Neural progenitor cell (in vitro differentiated cells): ENCODE measurements at places on chromosomes 3 and 15. TPM values are rescaled to one million over a fixed set of nuclear protein-coding genes. Genes with fewer than 3 reads are reported as not detected.

DNA sequence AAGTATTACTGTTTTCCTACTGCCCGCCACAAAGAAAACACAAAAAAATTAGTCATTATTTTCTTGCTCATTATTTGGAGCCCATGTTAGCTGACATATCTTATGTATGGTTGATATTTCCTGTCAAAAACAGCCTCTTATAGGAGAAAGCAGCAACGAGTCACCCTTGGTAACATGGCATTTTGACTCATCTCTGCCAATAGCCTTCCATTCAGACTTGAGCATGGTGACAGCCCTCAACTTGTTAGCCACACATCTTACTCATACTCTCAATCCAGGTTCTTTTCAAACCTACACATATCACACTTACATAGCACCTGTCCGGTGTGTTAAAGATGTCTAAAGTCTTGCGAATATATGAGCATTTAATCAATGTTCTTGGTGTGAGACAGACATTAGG lies 109.4 kb upstream of the SAMMSON start:
- no peak for DNase-seq

The SLC22A13 gene
- total RNA-seq = 0.21 TPM in 1 of 2 replicates, not detected in the other

The TIGIT gene
- not detected in 2 replicates for total RNA-seq

The MYLK gene
- 28.4 and 34.3 TPM in 2 replicates for total RNA-seq

The UROC1 gene
- total RNA-seq = not detected in 2 replicates

GRCh38 chr3:170062769-170063168 lies 25.0 kb downstream of the GPR160 start:
- no peak for DNase-seq

The IL16 gene
- total RNA-seq = 0.09 TPM in 1 of 2 replicates, not detected in the other

DNA sequence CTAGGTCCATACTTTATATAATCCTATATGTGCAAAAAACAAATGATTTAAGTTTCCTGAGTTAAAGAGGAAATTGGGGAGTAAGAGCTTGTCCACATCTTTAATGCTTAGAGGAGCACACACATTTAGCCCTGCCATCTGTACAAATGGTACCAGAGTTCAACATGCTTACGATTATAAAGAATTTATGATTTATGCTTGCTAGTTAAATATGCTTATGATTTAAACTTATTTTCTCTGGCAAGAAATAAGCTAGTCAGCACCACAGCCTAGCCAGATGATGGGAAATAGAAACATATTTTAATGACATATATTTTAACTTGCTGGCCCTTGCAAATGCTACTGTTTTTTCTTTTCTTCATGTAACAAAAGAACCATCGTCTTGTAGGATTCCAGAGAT lies 48.3 kb downstream of the EIF4E3 start:
- no peak for DNase-seq

GRCh38 chr3:184042617-184043016 lies 10.2 kb upstream of the HTR3C start:
- no peak for DNase-seq

The SNTN gene
- total RNA-seq = 0.65 TPM in 1 of 2 replicates, not detected in the other

GRCh38 chr3:128321418-128321817 lies 145.3 kb downstream of the DNAJB8 start:
- no peak for DNase-seq

DNA sequence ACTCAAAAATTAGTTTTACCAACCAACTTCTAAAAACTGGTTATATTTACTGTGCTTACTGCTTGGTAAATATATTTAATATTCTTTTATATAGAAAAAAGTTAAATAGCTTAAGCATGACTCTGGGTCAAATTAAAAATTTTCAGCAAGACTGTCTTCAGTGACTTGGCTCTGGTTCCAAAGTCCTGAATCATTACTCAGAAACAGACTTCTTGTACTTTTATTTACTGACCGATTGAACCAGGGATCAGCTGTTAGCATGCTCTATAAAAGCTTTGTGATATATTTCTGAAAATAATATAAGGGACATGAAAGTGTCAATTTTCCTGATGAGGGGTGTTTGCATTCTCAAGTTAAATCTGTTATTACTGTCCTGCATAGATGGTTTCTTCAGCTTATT lies 164.3 kb downstream of the MCTP2 start:
- DNase-seq = no peak

DNA sequence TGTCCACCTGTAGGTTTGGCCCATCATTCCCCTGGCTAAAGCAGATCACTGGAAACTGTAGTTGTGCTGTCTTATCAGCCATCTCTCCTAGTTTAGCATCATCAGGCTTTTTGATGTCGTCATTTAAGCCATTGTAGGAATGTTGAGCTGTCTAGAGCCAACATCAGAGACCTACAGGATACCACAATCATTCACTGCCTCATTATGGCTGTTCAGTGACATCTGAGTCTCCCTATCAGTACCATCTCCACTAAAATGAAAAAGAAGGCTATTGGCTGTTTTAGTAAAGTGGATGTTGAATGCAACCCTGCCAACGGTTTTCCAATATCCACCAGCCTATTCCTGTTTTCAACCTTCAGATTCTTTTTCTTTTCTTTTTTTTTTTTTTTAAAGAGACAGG lies 29.2 kb downstream of the RLBP1 start:
- DNase-seq = no peak

The TIMP4 gene
- 0.07 and 0.15 TPM in 2 replicates for total RNA-seq

GRCh38 chr15:55031727-55032126 lies 165.0 kb downstream of the RSL24D1 start:
- DNase-seq = no peak

GRCh38 chr3:83890039-83890762 lies 1068.6 kb upstream of the CADM2 start:
- no peak for DNase-seq

The MAGEL2 gene
- 2.5 and 2.6 TPM in 2 replicates for total RNA-seq

DNA sequence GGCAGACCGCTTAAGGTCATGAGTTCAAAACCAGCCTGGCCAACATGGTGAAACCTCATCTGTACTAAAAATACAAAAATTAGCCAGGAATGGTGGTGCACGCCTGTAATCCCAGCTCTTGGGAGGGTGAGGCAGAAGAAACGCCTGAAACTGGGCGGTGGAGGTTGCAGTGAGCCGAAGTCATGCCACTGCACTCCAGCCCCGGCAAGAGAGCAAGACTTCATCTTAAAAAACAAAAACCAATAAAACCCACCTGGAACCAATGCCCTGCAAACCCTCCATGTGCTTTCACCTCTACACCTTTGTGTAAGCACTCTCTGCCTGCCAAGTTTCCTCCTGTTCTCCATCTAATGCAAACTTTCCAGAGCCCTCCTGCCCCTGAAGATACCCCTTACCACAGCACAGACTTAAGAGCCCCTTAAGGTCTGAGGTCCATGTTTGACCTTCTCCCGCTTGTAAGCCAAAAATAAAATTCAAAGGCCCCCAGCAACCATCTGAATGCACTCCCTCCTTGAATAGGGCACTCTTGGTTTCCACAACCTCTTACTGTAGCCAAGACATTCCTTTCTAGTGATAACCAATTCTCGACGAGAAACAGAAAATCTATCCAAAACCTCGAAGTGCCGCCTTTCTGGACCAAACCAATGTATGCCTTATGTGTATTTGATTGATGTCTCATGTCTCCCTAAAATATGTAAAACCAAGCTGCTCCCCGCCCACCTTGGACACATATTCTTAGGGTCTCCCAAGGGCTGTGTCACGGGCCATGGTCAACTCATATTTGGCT lies 3.0 kb downstream of the RPL32 start:
- no peak for DNase-seq

DNA sequence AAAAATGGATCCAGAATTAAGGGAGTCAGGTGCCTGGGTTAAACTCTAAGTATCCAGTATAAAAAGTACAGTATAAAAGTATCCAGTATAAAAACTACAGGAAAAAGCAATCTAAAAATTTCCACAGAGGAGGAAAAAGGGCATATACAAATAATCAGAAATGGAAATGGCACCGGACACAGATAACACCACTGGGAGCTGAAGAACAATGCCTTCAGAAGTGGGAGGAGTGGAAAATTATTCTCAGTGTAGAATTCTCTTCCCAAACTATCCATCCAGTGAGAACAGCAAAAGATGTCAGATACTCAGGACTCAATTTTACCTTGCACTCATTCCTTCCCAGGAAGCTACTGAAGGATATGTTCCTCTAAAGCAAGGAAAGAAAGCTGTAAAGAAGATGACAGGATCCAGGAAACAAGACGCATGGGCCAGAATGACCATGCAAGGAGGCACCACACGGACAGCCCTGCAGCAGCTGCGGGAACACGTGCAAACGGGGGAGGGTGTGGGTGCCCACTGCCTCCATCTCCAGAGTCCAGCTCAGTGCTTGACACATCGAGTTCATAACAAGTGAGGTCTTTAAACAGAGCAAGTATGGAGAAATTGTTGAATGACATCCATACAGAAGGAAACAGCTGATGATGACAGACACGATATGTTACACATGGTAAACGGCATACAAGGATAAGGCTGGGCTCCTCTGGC lies 68.5 kb downstream of the CHSY1 start:
- DNase-seq = no peak
